Right atrium auricular region (tissue), 2 donors: ENCODE measurements at places on chromosomes 1 and 21. TPM values are rescaled to one million over a fixed set of nuclear protein-coding genes. Genes with fewer than 3 reads are reported as not detected.

GRCh38 chr1:68339505-68339904 is 107.2 kb upstream of the WLS start:
- no peak for DNase-seq
- no peaks in the 10 kb centered on the region for H3K27me3 ChIP-seq
- no peak overlapping the region for H3K27ac ChIP-seq
- no peak overlapping the region for H3K4me3 ChIP-seq
- no peaks in the 10 kb centered on the region for H3K4me1 ChIP-seq
- H3K36me3 ChIP-seq: no peaks in the 10 kb centered on the region

GRCh38 chr1:66503841-66504470 is 30.0 kb upstream of the SGIP1 start:
- no peak overlapping the region for H3K4me3 ChIP-seq
- H3K27ac ChIP-seq: no peak overlapping the region
- no peaks in the 10 kb centered on the region for H3K27me3 ChIP-seq
- DNase-seq: no peak
- no peaks in the 10 kb centered on the region for H3K4me1 ChIP-seq
- H3K36me3 ChIP-seq: no peaks in the 10 kb centered on the region

The VCAM1 gene
- total RNA-seq: 6.4 TPM

DNA sequence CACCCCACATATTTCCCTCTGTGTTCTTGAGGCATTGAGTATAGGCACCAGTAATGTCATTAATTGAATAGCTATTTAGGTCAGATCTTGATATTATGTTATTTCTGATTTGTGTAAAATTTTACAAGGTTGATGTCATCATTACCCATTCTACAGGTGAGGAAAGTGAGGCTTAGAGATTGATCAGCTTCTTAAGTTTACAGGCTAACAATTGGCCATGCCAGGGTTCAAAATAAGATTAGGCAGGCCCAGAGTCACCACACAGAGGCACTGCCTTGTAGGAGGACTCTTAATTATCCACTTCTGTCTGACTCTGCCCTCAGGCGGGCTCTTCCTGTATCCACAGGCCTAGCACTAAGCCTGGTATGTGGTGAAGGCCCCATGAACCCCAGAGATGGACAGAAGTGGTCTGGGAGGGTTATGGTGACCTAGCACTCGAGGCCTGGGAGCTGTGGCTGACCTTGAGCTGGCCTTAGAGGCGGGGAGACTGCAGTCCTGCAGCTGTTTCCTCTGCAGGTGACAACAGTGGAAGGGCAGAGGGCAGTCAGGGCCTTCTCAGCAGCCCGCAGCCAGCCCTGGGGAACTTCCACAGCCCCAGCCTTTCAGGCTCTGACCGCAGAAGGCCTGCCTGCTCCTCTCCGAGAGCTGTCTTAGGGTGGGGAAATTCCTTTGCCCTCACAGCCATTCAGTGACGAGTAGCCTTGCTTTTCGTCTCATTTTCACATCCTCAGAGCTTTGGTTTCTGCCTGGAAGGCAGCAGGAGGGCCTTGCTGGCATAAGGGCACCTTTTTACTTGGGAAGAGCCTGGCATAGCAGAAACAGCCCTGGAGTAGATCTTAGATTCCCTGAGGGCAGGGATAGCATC is 12.2 kb downstream of the ZDHHC18 start:
- H3K4me1 ChIP-seq: no peaks in the 10 kb centered on the region
- no peak for DNase-seq
- peaks cover 66% of the 10 kb centered on the region for H3K36me3 ChIP-seq
- no peak overlapping the region for H3K4me3 ChIP-seq
- H3K27me3 ChIP-seq: no peaks in the 10 kb centered on the region
- H3K27ac ChIP-seq: no peak overlapping the region

- no peaks in the 10 kb centered on the region for H3K36me3 ChIP-seq
- no peak overlapping the region for H3K27ac ChIP-seq
- H3K27me3 ChIP-seq: no peaks in the 10 kb centered on the region
- no peak for DNase-seq
- H3K4me3 ChIP-seq: no peak overlapping the region
- H3K4me1 ChIP-seq: no peaks in the 10 kb centered on the region
Observed at GRCh38 chr1:30263888-30264671, 459.3 kb downstream of the MATN1 start.

GRCh38 chr1:213444224-213444623 is 393.2 kb downstream of the RPS6KC1 start:
- DNase-seq: no peak
- no peak overlapping the region for H3K27ac ChIP-seq
- no peaks in the 10 kb centered on the region for H3K4me1 ChIP-seq
- no peaks in the 10 kb centered on the region for H3K27me3 ChIP-seq
- no peak overlapping the region for H3K4me3 ChIP-seq
- no peaks in the 10 kb centered on the region for H3K36me3 ChIP-seq

- no peak for DNase-seq
- no peaks in the 10 kb centered on the region for H3K4me1 ChIP-seq
- no peaks in the 10 kb centered on the region for H3K27me3 ChIP-seq
- H3K4me3 ChIP-seq: no peak overlapping the region
- peaks cover 42% of the 10 kb centered on the region for H3K36me3 ChIP-seq
- H3K27ac ChIP-seq: no peak overlapping the region
Observed at GRCh38 chr1:231252336-231252735, 11.3 kb downstream of the GNPAT start.

GRCh38 chr21:41166884-41167283 is 1.1 kb upstream of the BACE2 start:
- no peaks in the 10 kb centered on the region for H3K4me1 ChIP-seq
- no peaks in the 10 kb centered on the region for H3K36me3 ChIP-seq
- peak overlapping the region; percentile 76 for H3K4me3 ChIP-seq
- H3K27me3 ChIP-seq: no peaks in the 10 kb centered on the region

The FCRLB gene
- 0.20 TPM for total RNA-seq

DNA sequence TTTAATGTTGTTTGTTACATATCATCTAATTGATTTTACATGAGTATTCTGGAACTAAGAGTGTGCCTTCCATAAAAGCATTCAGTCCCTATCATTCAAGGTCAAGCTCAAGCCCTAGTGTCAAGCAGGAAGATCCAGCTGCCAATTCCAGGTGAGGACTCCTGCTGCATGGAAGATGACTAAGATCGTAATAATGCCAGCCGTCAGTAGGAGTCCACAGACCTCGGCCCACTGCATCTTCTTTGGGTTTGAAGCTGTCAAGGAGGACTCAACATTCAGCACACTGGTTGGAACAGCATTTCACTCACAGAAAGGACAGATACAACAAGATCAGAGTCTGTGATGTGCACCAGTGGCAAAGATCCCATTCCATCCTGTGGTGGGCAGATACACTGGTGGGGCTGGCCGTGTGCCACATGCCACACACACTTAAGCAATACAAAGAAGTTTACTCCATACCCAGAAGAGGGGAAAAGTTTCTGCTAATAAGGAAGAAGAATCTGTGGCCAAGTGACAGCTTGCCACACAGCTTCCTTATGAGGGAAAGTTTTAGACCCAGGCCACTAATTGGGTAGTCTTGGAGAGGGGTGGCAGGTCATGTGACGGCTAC is 160.4 kb downstream of the PIK3R3 start:
- DNase-seq: no peak
- H3K36me3 ChIP-seq: peaks cover 18% of the 10 kb centered on the region
- no peak overlapping the region for H3K4me3 ChIP-seq
- H3K27me3 ChIP-seq: no peaks in the 10 kb centered on the region

DNA sequence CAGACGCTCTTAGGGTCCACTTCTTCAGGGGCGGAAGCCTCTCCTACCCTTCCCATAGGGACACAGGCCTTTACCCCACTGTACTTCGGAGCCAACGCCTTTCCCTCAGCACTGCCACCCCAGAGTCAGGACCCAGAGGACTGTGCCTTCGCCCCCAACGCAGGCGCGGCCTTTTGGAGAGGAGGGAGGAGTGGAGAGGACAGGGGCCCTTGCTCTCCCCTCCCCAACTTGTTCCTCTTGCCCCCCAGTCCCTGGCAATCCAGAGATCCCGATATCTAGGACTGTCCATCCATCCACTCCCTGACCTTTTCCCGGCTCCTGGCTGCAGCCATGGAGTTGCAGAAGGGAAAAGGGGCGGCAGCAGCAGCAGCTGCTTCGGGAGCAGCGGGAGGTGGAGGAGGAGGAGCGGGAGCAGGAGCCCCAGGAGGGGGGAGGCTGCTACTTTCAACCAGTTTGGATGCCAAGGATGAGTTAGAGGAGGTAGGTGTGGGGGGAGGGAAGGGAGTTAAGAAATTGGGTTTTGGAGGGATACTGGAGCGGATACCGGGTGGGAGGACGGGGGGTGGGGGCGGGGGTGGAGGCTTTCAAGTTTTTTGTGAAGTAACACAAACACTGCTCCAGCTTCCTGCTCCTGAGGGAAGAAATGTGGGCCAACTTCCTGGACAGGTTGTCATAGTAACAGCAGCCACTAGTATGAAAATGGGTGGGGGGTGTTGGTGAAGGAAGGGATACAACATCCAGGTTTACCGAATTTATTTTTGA is 636 bp downstream of the INTS3 start:
- no peaks in the 10 kb centered on the region for H3K27me3 ChIP-seq
- H3K4me1 ChIP-seq: no peaks in the 10 kb centered on the region
- DNase-seq: peak; percentile 60
- no peaks in the 10 kb centered on the region for H3K36me3 ChIP-seq
- H3K27ac ChIP-seq: peak overlapping the region; percentile 99

- H3K27me3 ChIP-seq: no peaks in the 10 kb centered on the region
- no peak for DNase-seq
- no peaks in the 10 kb centered on the region for H3K4me1 ChIP-seq
Observed at GRCh38 chr1:159664247-159664646, 50.1 kb downstream of the CRP start.

The CORT gene
- total RNA-seq: not detected

DNA sequence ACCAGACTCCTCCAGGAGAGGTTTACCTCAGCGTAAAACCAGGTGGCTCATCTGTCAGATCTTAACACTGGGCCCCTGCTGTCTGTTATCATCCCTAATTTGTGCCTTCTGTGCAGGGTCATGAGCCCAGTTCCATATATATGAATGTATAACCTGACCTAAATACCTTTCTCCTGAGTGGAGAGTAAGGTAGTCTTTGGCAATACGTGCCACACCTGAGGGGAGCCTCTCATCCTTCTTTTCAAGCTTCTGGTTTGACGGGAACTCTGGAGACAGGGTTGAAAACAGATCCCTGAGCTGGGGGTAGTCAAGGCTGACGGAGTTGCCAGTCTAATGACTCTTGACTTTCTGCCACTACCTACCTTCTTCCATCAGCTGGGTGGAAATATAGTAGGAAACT is 4.1 kb downstream of the SFT2D2 start:
- H3K36me3 ChIP-seq: peaks cover 16% of the 10 kb centered on the region
- H3K4me1 ChIP-seq: no peaks in the 10 kb centered on the region
- H3K27me3 ChIP-seq: no peaks in the 10 kb centered on the region
- DNase-seq: no peak

GRCh38 chr21:36089946-36090345 is 20.1 kb downstream of the CBR1 start:
- no peaks in the 10 kb centered on the region for H3K4me1 ChIP-seq
- no peaks in the 10 kb centered on the region for H3K36me3 ChIP-seq
- H3K27me3 ChIP-seq: no peaks in the 10 kb centered on the region
- H3K4me3 ChIP-seq: no peak overlapping the region

- no peak overlapping the region for H3K4me3 ChIP-seq
- no peak for DNase-seq
- no peak overlapping the region for H3K27ac ChIP-seq
- H3K27me3 ChIP-seq: no peaks in the 10 kb centered on the region
- H3K36me3 ChIP-seq: no peaks in the 10 kb centered on the region
Observed at GRCh38 chr1:42209526-42210251, 45.1 kb upstream of the GUCA2A start.

GRCh38 chr21:28439788-28440187 is 552.9 kb downstream of the LTN1 start:
- no peaks in the 10 kb centered on the region for H3K36me3 ChIP-seq
- no peaks in the 10 kb centered on the region for H3K27me3 ChIP-seq
- H3K4me1 ChIP-seq: no peaks in the 10 kb centered on the region
- no peak overlapping the region for H3K27ac ChIP-seq
- no peak for DNase-seq

- DNase-seq: no peak
- no peaks in the 10 kb centered on the region for H3K36me3 ChIP-seq
- H3K4me3 ChIP-seq: no peak overlapping the region
- H3K27me3 ChIP-seq: no peaks in the 10 kb centered on the region
- H3K27ac ChIP-seq: no peak overlapping the region
Observed at GRCh38 chr1:94012708-94013366, 103.6 kb upstream of the GCLM start.

DNA sequence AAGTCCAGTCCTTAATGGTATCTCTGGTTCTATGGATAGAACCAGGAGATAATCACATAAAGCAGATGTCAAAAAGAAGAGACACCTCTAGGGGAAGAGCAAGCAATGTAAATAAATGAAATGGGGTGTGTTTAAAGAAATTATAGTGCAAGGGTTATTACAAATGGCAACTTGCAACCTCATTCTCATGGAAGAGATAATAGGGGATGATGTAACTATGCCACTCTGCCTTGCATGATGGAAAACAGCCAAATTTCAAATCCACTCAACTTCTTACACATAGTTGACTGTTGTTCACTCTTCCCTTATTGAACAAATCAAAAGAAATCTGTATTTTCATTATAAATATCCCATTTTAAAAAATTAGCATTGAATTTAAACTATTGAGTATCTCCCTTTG is 274.0 kb upstream of the TMPRSS15 start:
- no peak overlapping the region for H3K4me3 ChIP-seq
- DNase-seq: no peak
- H3K36me3 ChIP-seq: no peaks in the 10 kb centered on the region
- no peaks in the 10 kb centered on the region for H3K4me1 ChIP-seq
- no peaks in the 10 kb centered on the region for H3K27me3 ChIP-seq
